ENCODE measurements at places on chromosomes 6 and 20.

- no peak for DNase-seq
Measured at GRCh38 chr20:59559863-59560262, 44.5 kb upstream of the PHACTR3 start.

DNA sequence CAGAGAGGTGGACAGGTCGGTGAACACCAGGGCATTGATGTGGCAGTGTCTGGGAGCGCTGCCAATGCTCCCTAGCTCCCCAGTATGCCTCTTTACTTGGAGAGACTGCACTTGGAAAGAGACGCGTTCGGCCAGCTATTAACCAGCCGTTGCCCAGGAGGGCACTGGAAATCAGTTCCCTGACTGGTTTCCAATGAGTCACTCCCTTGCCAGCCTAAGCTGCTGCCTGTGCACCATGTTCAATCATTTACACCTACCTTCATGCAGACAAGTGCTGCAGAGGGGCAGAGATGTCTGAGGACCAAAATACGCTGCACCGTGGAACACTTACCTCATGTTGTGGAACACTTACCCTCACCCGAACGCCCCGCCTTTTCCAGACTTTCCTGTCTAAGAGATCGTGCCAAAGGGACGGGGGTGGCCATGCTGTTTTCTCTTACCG, 151.6 kb downstream of the SOBP start:
- peak; percentile 53 for DNase-seq

GRCh38 chr6:84512391-84512790, 252.0 kb downstream of the TBX18 start:
- DNase-seq, result no peak

- DNase-seq, result no peak
Measured at GRCh38 chr6:399785-400534, 8.4 kb downstream of the IRF4 start.

DNA sequence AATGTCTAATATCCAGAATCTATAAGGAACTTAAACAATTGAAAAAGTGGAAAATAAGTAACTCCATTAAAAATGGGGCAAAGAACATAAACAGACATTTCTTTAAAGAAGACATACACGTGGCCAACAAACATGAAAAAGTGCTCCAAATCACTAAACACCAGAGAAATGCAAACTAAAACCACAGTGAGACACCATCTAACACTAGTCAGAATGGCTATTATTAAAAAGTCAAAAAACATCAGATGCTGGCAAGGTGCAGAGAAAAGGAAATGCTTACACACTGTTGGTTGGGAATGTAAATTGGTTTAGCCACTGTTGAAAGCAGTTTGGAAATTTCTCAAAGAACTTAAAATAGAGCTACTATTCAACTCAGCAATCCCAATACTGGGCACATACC, 169.2 kb upstream of the MANEA start:
- DNase-seq, result no peak

DNA sequence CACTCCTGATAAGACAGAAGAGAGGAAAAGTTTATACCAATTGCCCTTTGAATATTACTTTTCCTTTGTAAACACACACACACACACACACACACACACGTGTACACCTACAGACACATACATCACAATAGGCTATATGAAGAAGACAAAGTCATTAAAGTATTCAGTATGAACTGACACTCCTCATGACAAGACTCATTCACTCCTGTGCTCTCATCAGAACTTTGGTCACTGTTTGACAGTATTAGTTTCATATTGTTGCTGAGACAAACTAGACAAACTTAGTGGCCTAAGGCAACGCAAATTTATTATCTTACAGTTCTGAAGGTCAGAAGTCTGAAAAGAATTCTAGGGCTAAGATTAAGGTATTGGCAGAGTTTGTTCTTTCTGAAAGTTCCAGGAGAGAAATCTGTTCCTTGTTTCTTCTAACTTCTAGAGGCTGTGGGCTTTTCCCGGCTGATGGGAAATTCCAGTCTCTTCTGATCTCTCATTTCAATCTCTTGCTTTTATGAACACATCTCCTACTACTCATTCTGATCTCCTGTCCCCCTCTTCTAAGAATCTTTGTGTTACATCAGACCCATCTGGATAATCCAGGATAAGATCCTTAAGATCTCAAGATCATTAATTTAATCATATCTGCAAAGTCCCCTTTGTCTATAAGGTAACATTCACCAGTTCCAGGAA, 171.3 kb downstream of the HACE1 start:
- DNase-seq, result no peak

- DNase-seq, result peak; percentile 20
Measured at GRCh38 chr6:23783901-23784300, 342.1 kb upstream of the NRSN1 start.

DNA sequence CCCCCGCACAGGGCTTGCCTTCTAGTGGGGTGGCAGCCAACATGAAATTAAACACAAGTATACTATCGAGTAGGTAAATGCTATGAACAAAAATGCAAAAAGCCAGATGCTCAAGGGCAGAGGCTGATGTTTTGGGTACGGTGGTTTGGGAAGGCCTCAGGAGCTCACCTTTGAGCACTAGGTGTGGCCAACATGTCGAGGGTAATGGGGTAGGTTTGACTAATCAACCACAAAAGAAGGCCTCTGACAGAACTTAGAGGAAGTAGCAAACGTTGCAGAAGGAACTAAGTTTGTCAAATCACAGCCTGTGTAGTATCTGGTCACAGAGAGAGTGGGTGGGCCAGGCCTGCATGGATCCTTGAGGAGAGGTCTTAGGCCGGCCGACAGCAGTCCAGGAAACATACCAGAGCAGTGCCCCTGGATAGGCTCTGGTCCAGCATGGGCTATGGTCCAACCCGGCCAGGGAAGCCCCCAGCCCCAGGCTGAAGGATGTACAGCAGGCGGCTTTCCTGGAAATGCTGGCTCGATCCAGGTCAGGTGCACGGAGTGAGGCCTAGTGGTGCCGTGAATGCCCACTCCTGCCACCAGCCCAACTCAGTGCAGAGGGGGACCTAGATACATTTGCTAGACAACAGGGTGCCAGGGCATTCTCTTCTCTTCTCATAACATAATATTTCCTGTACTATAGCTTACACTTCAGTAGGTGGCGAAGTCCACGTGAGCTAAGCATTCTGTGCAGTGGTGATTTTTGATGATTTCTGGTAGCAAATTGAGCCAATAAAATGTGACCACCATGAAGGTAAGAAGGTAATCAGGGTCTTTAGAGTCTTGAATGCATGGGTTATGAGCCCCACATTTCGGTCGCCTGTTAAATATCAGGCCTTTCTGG, 56.3 kb upstream of the CD93 start:
- no peak for DNase-seq

GRCh38 chr6:148440016-148440415, 97.4 kb downstream of the SASH1 start:
- DNase-seq, result no peak

DNA sequence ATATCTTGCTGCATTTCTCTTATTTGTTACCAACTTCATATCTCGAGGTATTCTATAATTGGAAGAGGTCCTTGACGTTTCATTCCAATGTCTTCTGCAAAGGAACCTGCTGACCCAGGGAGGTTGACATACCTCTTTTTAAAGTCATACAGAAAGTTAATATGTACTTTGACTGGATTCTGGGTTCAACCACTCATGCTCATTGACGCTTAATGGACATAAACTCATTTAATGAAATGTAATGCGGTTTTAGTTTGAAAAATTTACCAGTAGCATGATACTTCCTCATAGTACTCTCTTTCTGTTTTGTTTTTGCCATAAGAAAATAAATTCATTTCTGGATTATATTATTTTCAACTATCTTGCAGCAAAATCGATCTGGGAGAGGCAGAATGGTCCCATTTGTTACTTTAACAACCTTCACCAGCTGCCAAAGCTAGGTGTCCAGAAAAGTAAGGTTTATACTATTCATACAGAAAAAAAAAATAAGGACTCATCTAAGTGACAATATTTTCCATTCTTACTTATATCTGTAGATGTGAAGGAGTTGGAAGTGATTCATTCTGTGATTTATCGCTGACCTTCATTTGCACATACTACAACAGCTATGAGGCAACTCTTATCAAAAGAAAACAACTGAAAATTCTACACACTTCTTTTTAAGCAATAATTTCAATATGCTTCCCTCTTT, 101.6 kb downstream of the ATXN1 start:
- DNase-seq, result no peak

DNA sequence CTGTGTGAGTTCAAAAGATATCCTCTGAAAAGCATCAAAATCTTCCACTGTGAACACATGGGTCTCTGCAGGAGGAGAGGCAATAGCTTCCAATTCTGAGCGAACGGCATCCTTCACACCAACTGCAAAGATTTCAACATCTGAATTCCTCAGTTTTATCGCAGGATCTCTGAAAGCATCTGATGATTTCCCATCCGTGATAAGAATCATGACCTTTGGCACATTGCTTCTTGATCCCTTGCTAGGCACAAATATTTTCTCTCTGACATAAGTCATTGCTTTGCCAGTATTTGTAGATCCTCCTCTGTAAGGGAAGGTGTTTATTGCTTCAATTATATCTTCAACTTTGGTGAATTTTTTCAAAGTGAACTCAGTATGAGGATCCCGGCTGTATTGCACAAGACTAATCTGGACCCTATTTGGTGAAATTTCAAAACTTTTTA, 22.7 kb downstream of the COL12A1 start:
- no peak for DNase-seq

DNA sequence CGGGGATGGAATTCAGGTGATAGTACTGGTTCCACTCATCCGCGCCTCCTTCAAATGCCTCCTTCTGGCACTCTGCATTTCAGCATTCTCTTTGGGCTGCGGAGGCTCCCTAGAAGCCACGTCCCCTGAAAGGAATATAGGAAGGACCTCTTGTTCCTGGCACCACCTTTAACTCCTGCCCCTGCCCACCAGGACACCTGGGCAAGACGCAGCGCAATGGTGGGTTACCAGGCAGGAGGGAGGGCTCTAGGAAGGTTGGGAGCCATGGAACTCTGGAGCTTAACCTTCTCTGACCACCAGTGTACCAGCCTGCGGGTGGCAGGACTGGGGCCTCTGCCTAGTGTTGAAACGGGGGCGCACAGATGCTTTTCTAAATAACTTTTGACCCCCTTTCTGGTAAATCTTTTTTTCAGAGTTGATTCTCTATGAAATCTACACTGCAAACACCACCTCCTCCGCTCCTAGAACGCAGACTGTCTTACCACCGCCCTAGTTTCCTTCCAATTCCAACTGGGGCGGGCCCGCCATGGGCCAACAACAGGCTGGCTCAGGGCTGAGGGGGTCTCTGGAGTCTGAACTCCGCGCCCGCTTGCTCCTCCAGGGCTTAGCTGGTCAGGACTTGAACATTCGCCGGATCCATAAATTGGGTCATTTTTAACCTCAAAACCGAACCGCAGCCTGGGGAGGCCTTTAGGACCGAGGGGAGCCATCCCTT, 871 bp upstream of the SYNDIG1 start:
- DNase-seq, result no peak

DNA sequence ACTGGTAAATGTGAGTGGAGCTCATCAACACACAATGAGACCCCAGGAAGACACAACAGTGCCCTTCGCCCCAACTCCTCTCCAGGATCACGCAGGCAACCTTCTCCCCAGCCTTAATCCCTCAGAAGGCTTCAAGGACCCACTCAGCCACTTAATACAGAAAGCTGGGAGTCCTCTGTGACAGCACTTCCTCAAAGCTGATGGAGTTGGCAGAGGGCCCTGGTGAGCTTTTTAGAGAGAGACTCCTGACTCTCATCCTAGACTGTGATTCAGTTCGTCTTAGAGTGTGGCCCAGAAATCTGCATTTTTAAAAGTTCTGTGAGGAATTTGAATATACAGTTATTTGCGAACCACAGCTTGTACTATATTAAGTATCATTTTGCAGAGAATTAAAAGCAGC, 187.7 kb downstream of the UST start:
- DNase-seq, result peak; percentile 48

- DNase-seq, result no peak
Measured at GRCh38 chr6:87702589-87702945, 534 bp upstream of the AKIRIN2 start.

- peak; percentile 56 for DNase-seq
Measured at GRCh38 chr6:169371344-169372127, 117.9 kb upstream of the THBS2 start.

Data from femur (tissue), 1 donor.